ENCODE measurements at places on chromosomes 1 and 21.
A peak's percentile ranks its signal among the peaks of the same experiment; 100 is the strongest.

- no peak for DNase-seq
Observed at GRCh38 chr1:7528386-7529198, 242.5 kb upstream of the VAMP3 start.

- no peak for DNase-seq
Observed at GRCh38 chr1:220195701-220196100, 76.6 kb downstream of the RAB3GAP2 start.

- no peak for DNase-seq
Observed at GRCh38 chr21:30227633-30228404, 11.9 kb upstream of the CLDN8 start.

DNA sequence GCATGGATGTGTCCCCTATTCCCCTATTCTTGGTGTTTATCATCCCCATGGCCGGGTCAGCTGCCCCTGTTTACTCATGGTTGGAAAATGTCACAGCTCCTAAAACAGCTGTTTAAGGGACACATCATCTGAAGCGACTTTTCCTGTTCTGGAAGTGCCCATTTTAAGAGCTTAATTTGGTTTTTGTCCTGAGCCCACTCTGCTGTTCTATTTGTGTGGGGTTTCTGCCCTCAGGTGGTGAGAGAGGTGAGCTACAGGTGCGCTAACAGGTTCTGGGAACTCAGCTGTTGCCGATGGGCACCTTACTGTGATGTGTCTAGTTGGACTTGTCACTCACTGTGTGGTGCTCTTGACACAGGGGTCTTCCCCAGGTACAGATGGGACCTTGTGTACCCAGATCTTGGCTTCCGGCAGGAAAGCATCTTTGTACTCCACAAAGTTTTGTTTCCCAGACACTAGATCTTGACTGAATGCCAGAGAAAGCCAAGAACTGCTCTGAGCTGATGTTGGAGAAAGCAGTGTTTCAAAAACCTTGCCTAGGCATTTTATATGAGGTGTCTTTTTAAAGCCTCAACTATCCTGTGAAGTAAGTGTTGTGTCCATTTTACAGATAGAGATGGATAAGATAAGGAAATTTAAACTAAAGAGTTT is 59.0 kb upstream of the CD1D start:
- DNase-seq = peak; percentile 32

DNA sequence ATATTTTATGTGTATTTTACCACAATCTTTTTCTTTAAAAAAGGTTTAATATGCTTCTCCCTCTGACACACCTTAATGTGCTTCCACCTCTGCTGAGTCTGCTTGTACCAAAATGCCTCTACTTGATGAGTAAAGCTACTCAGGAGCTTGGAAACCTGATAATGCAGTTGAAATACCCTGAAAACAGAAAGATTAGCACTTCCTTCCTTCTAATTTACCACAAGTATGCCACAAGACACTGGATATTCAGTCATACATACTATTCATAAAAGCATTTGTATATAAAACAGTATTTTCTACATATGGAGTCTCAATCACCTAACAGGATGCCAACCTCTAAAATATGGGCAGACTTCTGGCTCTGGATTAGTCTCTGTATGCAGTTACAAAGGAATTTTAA is 55.0 kb downstream of the SLC35D1 start:
- no peak for DNase-seq

DNA sequence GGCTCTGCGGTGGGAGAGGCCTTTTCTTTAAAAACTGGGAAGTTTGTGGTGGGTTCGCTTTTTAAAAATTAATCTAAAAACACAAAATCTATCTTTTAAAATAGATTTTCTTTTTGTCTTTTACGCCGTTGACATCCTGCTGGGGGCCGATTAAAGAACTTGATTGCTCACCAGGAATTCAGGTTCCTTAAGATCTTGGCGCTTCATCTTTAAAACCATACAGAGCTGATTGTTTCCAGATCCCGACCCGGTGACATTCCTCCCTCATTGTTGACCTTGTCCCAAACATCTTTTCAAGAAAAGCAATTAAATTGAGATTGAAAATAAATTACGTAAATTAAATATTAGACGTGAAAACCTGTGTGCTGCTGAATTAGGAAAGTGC is 546 bp upstream of the ZNF697 start:
- DNase-seq = no peak

DNA sequence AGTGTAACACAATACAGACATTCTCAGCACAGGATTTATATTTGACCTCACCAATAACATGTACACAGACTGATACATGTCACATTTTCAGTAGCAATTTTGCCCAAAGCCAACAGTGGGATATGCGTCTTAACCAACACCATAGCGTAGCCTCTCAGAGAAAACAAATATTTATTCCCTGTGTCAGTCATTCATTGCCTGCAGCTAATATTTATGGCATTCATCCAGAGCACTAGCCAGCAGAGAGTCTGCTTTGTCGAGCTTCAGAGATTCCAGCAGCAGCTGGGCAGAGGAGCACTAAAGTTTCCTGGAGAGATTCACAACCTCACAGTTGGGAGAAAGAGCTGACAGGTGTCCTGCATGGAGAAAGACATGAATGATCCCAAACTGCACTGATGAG is 400.7 kb upstream of the DAB1 start:
- DNase-seq = no peak

GRCh38 chr1:159436469-159436868 is 3.1 kb upstream of the OR10J1 start:
- no peak for DNase-seq

GRCh38 chr1:22443332-22443731 is 8.3 kb upstream of the ZBTB40 start:
- DNase-seq = no peak

DNA sequence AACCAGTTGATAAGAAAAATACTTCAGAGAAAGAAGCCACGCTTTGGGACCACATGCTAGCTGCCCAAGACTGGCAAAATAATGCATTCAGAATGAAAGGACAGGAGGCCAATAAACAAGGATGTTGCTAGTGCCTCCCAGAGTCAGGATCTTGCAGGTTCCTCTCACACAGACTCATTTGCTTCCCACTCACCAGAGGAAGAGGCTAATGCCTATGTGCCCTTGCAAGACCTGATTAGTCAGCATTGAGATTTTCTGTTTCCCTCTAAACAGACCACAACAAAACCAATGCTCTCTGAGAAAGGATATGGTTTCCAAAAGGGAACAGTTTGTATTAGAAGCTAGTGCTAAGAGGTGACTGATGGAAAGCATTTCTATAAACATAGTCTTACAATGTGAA is 85.7 kb downstream of the NRDC start:
- peak; percentile 40 for DNase-seq

GRCh38 chr1:224707843-224708725 is 92.0 kb downstream of the CNIH3 start:
- no peak for DNase-seq

- DNase-seq = no peak
Observed at GRCh38 chr1:242784084-242784483, 259.6 kb upstream of the PLD5 start.

Data from activated CD4-positive, alpha-beta T cell treated with anti-CD3 and anti-CD28 coated beads, Interleukin-2, Interleukin-6, amounts not matched to agents 100 ng/mL and 50 ng/mL, durations not matched to agents 16 hours and 8 hours (primary cell).